Natural killer cell (primary cell): ENCODE measurements at places on chromosomes 7 and 10. TPM values are rescaled to one million over a fixed set of nuclear protein-coding genes. Genes with fewer than 3 reads are reported as not detected.

DNA sequence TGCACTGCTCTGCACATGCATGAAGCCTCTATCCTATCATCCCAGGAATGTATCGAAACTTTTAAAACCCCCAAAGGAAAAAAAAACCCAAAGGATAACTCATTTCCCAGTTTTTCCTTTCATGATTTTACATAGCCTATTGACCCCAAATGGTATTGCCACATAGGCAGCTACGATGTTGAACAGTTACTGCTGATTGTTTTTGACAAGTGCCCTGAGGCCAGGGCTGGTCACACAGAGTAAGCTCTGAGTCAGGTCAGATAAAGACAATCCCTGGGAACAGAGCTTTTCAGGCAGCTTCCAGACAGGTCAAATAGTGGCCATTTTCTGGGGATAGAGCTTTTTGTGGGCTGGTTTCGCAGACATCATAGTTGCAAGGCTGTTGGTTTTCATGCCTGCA, 52.1 kb downstream of the MYL10 start:
- no peak for DNase-seq
- H3K4me1 ChIP-seq = no peaks in the 10 kb centered on the region
- peaks cover 2% of the 10 kb centered on the region for H3K27me3 ChIP-seq
- H3K4me3 ChIP-seq = no peak overlapping the region
- no peak overlapping the region for H3K27ac ChIP-seq

- H3K4me3 ChIP-seq = peak overlapping the region; percentile 94
- peak overlapping the region; percentile 89 for H3K27ac ChIP-seq
- peaks cover 9% of the 10 kb centered on the region for H3K27me3 ChIP-seq
- peaks cover 26% of the 10 kb centered on the region for H3K4me1 ChIP-seq
- DNase-seq = no peak
- peaks cover 2% of the 10 kb centered on the region for H3K36me3 ChIP-seq
Observed at GRCh38 chr10:102245932-102246251, 560 bp downstream of the GBF1 start.

DNA sequence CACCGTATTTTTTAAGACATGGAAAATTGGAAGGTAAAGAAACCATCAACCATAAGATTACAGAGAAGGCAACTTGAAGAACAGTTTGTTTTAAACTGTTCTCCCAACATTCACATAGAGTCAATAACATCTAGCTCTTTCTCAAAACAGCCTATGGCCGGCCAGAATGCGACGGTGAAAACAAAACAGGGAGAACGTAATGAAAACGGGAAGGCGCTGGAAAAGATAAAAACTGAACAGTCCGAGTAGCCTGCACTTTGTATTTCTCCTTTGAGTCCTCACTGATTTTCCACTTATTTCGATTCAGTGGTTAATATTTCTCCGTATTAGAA, 637 bp downstream of the MICU1 start:
- H3K4me1 ChIP-seq = peaks cover 6% of the 10 kb centered on the region
- peak overlapping the region; percentile 6 for H3K27ac ChIP-seq
- H3K4me3 ChIP-seq = peak overlapping the region; percentile 68
- H3K36me3 ChIP-seq = no peaks in the 10 kb centered on the region
- DNase-seq = no peak

DNA sequence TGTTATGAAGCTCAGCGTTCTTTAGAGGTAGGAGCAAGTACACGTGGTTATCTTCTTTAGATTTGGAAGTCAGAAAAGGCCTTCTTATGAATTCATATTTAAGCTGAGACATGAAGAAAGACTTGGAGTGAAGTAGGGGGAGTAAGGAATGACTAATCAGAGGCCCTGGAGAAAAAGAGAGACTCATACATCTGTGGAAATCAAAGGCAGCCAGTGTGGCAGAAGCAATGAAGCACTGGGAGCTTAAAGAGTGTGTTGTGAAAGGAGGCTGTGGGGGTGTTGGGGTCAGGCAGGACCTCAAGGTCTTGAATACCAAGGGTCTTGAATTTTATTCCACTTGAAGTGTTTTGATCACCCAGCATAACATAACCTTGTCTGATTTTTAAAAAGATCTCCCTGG, 35.7 kb upstream of the FGL2 start:
- H3K27me3 ChIP-seq = no peaks in the 10 kb centered on the region
- no peak overlapping the region for H3K4me3 ChIP-seq
- no peaks in the 10 kb centered on the region for H3K4me1 ChIP-seq
- DNase-seq = no peak
- H3K27ac ChIP-seq = no peak overlapping the region

DNA sequence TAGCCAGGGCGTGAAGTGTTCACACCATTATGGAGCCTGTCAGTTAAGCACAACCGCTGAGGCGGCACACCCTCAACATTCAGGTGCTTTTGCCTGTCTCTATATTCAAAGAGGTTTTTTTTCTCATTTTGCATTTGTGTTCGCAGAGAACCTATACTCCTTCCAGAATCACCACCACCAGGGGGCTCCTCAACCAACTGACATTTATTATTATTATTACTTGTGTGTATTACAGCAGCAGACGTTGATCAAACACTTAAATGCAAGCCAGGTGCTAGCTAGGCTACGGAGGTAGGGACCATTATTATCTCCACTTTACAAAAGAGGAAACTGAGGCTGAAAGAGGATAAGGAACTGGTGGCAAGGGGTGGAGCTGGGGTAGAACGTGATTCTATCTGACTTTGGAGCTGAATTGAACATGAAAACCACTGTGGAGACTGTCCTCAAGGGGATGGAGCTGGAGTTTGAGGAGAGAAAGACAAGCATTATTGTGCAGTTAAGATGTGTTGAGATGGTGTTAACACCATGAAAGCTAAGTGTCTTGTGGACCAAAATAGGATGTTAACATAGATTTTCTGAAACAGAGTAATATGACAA, 133.8 kb upstream of the PLXNA4 start:
- H3K27ac ChIP-seq = no peak overlapping the region

DNA sequence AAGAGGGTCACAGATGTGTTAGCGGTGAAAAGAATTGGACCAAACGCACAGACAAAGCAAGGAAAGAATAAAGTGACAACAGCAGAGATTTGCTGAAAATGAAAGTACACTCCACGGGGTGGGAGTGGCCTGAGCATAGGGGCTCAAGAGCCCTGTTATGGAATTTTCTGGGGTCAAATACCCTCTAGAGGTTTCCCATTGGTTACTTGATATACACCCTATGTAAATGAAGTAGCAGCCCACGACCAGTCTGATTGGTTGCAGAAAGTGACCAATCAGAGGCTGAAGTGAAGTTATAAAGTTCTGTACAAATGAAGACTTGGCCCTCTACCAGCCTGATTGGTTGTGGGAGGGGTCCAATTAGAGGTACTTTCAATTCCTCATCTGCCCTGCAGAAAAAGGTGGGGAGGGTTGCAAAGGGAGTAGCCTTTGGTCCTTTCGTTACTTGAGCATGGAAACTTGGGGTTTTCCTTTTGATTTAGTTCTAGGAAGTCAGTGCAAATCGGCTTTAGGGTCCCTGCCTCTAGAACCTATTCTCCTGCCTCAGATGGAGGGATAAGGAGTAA, 125.6 kb upstream of the PRPS1L1 start:
- no peaks in the 10 kb centered on the region for H3K27me3 ChIP-seq
- no peak for DNase-seq
- H3K4me3 ChIP-seq = no peak overlapping the region
- H3K36me3 ChIP-seq = no peaks in the 10 kb centered on the region
- H3K27ac ChIP-seq = no peak overlapping the region

MIOS gene
- total RNA-seq = 30.9 TPM

DNA sequence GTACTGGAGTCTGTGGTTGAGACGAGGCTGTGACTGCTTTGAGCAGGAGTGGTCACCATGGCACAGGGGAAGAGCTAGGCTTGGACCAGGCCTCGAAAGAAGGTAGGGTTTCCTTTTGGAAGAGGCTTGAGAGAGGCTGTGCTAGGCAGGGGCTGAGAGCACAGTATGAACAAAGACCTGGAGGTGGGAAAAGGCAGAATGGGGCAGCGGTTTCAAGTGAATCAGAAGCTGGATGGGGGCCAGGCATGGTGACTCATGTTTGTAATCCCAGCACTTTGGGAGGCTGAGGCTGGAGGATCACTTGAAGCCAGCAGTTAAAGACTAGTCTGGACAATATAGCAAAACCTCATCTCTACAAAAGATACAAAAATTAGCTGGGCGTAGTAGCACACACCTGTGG, 65.9 kb downstream of the CLIP2 start:
- no peaks in the 10 kb centered on the region for H3K36me3 ChIP-seq
- H3K4me1 ChIP-seq = no peaks in the 10 kb centered on the region
- H3K27me3 ChIP-seq = no peaks in the 10 kb centered on the region
- no peak overlapping the region for H3K4me3 ChIP-seq
- no peak overlapping the region for H3K27ac ChIP-seq
- no peak for DNase-seq

- H3K27me3 ChIP-seq = no peaks in the 10 kb centered on the region
- no peaks in the 10 kb centered on the region for H3K4me1 ChIP-seq
- no peak overlapping the region for H3K27ac ChIP-seq
- H3K4me3 ChIP-seq = no peak overlapping the region
- no peak for DNase-seq
Observed at GRCh38 chr10:124944982-124945381, 3.1 kb downstream of the ZRANB1 start.

DNA sequence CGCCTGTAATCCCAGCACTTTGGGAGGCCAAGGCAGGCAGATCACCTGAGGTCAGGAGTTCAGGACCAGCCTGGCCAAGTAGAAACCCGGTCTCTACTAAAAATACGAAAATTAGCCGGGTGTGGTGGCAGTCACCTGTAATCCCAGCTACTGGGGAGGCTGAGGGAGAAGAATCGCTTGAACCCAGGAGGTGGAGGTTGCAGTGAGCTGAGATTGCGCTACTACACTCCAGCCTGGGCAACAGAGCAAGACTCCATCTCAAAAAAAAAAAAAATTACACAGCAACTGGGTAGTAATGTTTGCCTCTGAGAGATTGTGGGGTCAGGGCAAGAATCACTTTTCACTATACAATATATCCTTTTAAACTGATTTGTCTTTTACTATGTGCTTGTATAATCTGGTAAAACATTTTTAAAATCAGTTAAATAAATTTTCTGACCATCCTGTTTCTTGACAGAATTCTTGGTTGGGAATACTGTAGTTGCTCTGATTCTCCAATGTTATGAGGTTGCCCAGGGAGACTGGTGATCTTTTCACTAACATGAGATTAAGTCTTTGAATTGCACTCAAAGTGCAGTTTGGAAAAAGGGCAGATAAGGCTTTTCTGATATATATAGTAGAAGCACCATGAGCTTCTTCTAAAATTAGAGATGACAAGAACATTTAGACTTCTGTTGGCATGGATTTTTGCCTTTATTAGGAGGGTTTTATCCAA, 1.5 kb downstream of the ENTPD7 start:
- H3K4me3 ChIP-seq = no peak overlapping the region
- H3K36me3 ChIP-seq = peaks cover 2% of the 10 kb centered on the region
- H3K27me3 ChIP-seq = no peaks in the 10 kb centered on the region
- H3K27ac ChIP-seq = no peak overlapping the region
- no peak for DNase-seq

GRCh38 chr7:159114981-159115380, 29.7 kb downstream of the VIPR2 start:
- DNase-seq = no peak
- no peak overlapping the region for H3K27ac ChIP-seq
- H3K4me3 ChIP-seq = no peak overlapping the region
- H3K27me3 ChIP-seq = no peaks in the 10 kb centered on the region
- no peaks in the 10 kb centered on the region for H3K4me1 ChIP-seq
- no peaks in the 10 kb centered on the region for H3K36me3 ChIP-seq

- no peak for DNase-seq
- H3K27ac ChIP-seq = no peak overlapping the region
- H3K36me3 ChIP-seq = no peaks in the 10 kb centered on the region
- no peaks in the 10 kb centered on the region for H3K27me3 ChIP-seq
- H3K4me3 ChIP-seq = no peak overlapping the region
- H3K4me1 ChIP-seq = no peaks in the 10 kb centered on the region
Observed at GRCh38 chr7:8594115-8594514, 160.7 kb downstream of the NXPH1 start.

- no peaks in the 10 kb centered on the region for H3K4me1 ChIP-seq
- no peaks in the 10 kb centered on the region for H3K27me3 ChIP-seq
- DNase-seq = no peak
- no peak overlapping the region for H3K4me3 ChIP-seq
Observed at GRCh38 chr10:14477408-14477710, 146.6 kb upstream of the FRMD4A start.

DNA sequence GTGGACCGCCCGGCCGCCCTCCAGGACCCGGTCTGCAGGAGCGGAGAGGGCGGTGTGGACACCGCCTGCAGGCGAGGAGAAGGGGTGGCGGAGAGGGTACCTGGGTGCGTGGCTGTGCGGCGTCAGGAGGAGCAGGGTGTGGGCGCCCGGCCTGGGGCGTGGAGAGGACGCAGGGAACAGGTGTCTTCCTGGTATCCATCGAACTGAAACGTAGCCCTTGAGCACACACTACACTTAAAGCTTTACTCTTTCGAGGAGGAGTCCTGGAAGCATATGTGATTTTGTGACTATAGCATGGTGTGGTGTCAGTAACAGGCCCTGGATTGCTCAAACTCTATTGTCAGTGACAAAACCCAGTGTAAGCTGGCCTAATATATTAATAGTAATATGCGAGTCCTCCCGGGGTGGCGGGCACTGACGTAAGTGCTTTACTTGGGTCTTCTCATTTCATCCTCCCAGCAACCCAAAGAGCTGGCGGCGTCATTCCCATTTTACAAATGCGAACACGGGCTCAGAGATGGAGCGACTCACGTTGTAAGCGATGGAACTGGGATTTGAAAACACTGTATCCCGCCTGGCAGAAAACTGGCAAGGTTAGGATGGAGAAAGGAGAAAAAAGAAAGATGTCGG, 508 bp upstream of the TECPR1 start:
- H3K27me3 ChIP-seq = no peaks in the 10 kb centered on the region
- H3K36me3 ChIP-seq = peaks cover 6% of the 10 kb centered on the region
- H3K27ac ChIP-seq = peak overlapping the region; percentile 69
- peaks cover 42% of the 10 kb centered on the region for H3K4me1 ChIP-seq

GRCh38 chr7:6643915-6644625, 7.0 kb downstream of the ZNF316 start:
- no peak overlapping the region for H3K27ac ChIP-seq
- H3K4me1 ChIP-seq = peaks cover 9% of the 10 kb centered on the region
- peaks cover 49% of the 10 kb centered on the region for H3K36me3 ChIP-seq
- H3K27me3 ChIP-seq = no peaks in the 10 kb centered on the region
- H3K4me3 ChIP-seq = no peak overlapping the region

INHBA gene
- 0.65 TPM for total RNA-seq

PTPN20 gene
- total RNA-seq = 1.6 TPM

DNA sequence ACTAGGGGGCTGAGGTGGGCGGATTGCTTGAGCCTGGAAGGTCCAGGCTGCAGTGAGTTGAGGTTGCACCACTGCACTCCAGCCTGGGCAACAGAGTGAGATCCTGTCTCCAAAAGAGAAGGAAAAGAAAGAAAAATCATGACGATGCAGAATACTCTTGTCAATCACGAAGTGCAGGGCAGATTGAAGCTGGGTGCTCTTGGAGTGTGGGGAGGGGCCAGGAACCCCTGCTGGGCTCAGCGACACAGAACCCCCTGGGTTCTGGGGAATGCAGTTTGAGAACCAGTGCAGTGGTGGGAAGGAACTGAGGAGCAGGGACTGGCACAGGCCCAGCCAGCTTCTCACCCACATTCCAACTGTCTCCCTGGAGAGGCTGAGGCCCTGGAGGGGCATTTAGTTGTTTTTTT, 10.8 kb upstream of the INTS1 start:
- H3K4me1 ChIP-seq = peaks cover 30% of the 10 kb centered on the region
- no peaks in the 10 kb centered on the region for H3K27me3 ChIP-seq
- no peaks in the 10 kb centered on the region for H3K36me3 ChIP-seq
- DNase-seq = no peak
- no peak overlapping the region for H3K4me3 ChIP-seq
- H3K27ac ChIP-seq = no peak overlapping the region

MALRD1 gene
- total RNA-seq = not detected
